B cell (primary cell): ENCODE measurements at places on chromosomes 7 and 10. TPM values are rescaled to one million over a fixed set of nuclear protein-coding genes. Genes with fewer than 3 reads are reported as not detected.

- DNase-seq, result no peak
Observed at GRCh38 chr7:14837216-14837615, 65.3 kb downstream of the DGKB start.

- DNase-seq, result no peak
Observed at GRCh38 chr7:10913457-10913856, 60.2 kb upstream of the PHF14 start.

DNA sequence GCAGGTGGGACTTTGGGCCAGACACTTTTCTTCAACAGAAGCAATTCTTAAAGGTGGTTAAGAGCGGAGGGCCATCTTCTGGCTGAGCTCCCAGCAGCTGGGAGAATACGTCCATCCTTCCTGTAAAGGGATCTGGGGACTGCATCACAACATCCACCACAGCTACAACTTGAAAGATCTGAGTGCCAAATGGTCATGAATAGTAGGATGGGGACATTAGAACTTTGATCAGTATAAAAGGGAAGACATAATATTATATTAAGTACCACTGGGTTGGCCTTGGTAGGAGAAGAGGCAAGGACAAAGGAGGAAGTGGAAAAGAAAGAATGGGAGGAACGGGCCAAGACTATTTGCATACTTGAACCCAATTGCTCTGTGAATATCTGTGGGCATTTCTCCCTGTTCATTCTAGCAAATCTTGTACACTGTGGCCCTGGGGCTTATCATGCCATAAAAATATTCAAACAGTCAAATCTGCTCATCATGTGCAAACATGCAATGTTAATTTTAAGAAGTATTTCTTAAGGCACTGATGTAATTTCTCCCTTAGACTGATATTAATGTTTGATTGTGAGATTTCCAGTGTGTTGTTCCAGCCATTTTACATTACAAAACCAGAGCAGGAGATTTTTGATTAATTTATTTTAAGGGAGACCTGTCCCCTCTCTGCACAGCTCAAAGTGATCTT is 65.5 kb upstream of the CREB5 start:
- DNase-seq, result no peak

DNA sequence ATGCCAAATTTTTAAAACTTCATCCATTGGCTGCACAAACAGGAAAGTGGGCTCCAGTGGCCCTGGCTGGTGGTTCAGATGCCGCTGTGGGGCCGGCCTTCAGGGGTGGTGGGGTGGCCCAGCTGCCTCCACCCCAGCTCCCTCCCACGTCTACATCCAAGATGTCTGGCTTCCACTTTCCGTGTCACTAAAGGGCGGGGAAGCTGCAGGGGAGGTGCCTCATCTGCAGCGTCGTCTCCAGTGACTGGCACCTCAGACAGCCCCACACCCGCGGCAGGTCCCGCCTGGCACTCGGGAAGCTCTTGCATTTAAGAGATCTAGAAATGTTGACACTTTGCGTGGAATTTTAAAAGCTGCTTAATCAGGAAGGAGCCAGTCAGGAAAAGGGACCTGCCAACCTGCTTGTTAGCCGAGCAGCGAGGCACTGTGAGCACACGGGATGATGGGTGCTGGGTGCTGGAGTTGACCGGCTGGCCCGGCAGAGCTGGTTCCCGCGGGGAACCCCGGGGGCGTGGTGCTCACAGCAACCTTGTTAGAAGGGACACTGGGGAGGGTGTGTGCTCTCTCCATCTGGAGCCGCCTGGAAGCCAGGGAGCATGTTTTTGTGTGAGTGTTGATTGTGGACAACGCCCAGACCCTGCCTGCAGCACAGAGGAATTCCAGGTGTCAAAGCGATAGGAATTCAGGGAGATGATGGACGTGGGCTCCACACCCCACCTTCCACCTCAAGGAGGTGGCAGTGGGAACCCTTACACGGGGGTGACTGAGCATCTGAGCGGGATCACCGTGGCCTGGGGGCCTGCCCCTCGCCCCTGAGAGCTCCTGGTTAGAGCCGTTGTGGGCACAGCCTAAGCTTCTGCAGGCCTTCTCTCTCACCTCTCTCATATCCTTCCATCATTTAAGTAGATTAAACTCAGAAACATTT is 320.5 kb downstream of the PTPRN2 start:
- DNase-seq, result no peak

DNA sequence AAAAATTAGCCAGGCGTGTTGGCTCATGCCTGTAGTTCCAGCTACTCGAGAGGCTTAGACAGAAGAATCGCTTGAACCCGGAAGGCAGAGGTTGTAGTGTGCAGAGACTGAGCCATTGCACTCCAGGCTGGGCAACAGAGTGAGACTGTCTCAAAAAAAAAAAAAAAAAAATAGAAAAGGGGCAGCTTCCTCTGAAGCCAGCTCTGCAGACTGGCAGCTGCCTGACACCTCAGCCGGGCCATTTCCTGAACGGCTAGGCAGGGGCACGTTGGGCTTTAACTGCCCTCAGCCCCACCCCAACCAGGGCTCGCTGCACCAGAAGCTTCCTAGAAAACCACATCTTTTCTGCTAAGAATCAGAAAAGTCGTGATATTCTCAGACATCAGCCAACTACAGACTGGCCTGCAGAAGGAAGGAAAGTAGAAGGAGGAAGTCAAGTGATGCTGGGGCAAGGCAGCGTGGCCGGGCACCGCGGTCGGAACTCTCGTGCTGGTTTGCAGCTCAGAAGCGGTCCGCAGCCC is 38.0 kb downstream of the PRKAG2 start:
- peak; percentile 86 for DNase-seq

DNA sequence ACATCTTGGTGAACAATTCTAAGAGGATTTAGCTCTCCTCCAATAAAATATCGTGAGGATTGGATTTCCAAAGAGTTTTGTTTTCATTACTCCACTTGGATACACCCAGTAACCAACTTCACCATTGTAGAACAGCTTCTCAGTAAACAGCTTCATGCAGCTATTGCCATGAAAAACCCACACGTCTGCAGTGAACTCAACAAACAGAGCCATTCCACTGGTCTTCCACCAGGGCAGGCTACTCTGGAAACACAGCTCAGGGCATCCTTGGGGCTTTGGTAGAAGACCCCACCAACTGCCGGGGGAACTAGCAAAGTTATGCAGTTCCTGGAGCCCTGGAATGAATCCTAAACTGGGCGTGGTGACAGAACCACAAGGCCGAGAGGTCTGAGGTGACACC is 77.4 kb downstream of the CALN1 start:
- no peak for DNase-seq

DNA sequence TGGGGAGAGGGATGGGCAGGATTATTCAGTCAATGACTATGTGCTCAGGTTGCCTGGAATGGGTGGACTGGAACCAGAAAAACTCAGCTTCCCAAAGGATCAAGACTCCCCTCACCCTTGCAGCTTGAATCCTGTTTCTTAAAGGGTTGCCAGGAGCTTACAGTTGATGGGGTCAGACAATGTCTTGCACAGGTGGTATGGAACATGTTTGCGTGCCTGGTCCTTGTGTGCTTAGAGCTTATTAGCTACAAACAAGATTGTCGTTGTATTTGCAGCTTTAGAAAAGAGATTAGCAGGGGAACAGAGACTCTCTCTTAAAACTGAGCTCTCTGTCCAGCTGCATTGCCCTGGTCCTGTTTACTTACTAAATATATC is 56.9 kb downstream of the PRR15 start:
- DNase-seq, result no peak

- no peak for DNase-seq
Observed at GRCh38 chr10:5894873-5895272, 4.8 kb downstream of the FBH1 start.

- DNase-seq, result no peak
Observed at GRCh38 chr10:76977046-76977445, 660.6 kb downstream of the KCNMA1 start.

The PCGF5 gene
- 37.6 and 43.6 TPM in 2 replicates for polyA plus RNA-seq

The EPHA1 gene
- polyA plus RNA-seq, result 0.39 and 0.50 TPM in 2 replicates

The VGF gene
- polyA plus RNA-seq, result 0.10 TPM in 2 replicates

The RARRES2 gene
- not detected in 2 replicates for polyA plus RNA-seq

The EFCAB10 gene
- polyA plus RNA-seq, result not detected in 2 replicates

The LAMB1 gene
- not detected in 2 replicates for polyA plus RNA-seq
